KBM-7 (cell line): ENCODE measurements at places on chromosomes 3 and 15.

DNA sequence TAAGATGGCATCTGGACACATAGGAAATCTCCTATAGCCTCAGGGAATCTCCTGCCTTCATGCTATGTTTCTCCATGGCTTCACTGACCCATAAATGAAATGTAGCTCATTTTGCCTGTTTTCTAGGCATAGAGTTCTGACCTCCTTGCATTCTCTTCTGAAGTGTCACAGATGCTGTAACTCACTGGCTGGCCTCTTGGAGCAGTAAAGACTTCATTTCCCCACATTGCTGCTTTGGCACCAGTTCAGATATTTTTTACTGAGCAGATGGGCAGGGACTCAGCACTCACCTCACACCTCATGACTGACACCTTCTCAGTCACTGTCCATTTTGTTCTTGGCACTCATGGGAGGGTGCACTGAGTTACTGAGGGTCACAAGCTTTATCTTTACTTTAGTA lies 286.7 kb upstream of the TGFBR2 start:
- DNase-seq, result peak; percentile 58

GRCh38 chr15:75164625-75165350 lies 36.9 kb upstream of the C15orf39 start:
- DNase-seq, result no peak

- DNase-seq, result no peak
These were observed 563.3 kb upstream of the GOLIM4 start for GRCh38 chr3:168659015-168659414.

DNA sequence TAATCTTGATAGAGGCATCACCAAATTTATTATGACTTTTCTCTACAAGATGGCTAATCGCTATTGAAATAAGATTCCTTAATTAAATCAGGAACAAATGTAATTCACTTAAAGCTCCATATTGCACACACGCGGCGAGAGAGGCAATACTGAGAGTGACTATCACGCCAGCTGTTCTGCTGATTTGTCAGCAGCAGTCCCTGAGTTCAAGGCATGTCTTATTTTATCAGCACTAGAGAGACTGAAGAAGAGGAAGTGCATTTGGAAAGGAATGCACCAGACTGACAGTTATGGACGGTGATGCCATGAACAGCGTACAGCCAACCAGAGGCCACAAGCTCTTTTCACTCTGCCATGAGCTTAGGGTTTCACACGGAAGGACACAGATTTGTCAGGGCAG lies 83.6 kb upstream of the SLCO3A1 start:
- peak; percentile 9 for DNase-seq

DNA sequence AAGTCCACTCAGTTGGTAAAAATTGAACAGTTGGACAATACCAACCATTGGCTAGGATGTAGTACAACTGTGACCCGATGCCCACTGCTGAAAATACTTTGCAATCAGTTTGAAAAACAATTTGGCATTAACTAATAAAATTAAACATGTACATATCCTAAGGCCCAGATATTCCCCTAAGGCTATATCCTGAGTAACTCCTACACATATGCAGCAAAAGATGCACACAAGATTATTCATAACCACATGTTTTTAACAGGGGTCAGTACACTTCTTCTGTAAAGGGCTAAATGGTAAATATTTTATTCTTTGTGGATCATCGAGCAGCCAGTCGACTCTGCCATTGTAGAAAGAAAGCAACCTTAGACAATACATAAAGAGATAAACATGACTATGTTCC lies 116.3 kb downstream of the MEX3B start:
- no peak for DNase-seq

DNA sequence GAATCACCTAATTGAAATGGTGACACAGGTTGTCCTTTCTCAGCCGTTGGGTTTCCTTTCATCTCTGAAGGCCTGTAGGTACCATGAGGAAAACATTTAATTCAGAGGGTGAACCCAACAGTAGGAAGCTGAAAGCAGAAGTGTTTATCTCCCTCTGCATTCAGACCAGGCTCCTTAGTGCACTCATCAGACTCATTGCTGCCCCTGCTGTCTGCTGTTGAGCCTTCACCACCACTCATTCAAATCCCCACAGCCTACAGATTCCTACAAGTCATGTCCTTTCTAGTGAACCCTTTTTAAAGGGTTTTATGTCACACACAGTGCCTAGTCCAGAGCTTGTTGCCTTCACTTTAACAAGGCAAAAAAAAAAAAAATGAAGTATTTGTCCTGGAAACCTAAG lies 13.4 kb downstream of the WDR48 start:
- DNase-seq, result peak; percentile 82

DNA sequence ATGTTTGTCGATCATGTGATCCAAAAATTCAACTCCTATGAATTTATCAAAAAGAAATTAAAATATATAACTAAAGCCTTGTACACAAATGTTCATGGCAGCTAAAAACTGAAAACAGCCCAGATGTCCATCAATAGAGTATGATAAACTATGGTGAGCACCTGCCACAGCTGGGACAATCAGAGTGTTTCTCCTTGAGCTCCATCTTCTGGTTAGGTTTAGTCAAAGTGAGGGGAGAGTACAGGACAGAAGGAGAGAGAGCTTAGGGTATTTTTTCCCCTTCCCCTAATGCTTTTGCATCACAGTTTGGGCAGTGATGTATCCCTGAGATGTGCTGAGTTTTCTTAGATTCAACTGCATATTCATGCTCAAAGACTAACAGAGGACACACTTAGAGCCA lies 65.5 kb downstream of the FSIP1 start:
- DNase-seq, result no peak
